Activated naive CD4-positive, alpha-beta T cell treated with anti-CD3 and anti-CD28 coated beads, Interleukin-2, amount 50 U/mL, for 72 hours (primary cell): ENCODE measurements at places on chromosomes 6 and 20.

GRCh38 chr6:7821426-7821825 is 89.2 kb downstream of the TXNDC5 start:
- DNase-seq = no peak

DNA sequence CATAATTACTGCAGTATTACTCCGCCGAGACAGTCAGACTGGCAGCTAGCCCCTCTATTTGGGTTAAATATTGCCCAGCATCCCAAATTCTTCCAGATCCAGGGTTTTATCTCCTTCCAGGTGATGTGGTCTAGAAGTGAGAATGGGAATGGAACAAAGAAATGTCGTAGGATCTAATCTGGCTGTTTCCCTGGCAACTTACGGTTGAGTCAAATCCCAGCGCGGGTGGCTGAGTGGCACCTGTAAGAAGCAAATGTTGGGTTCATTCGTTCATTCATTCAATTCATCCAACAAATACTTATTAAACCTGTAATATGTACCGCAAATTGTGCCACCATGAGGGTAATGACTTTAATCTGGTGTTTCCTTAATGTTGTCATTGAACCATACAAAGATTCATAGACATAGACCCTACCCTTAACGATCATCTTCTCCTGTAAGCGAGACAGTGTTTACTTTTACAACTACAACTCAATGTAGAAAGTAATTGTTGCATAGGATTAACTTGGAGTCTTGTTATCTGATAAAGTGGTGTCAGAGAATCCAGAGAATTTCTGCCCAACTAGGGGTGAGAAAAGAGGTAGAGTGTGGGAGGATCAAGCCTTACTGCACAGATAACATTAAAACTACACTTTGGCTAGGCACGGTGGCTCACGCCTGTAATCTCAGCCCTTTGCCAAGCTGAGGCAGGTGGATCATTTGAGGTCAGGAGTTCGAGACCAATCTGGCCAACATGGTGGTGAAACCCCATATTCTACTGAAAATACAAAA is 91.3 kb upstream of the ADGRF1 start:
- no peak for DNase-seq

- DNase-seq = no peak
These were observed 73.4 kb downstream of the FGD2 start for GRCh38 chr6:37078814-37079213.

- DNase-seq = peak; percentile 57
These were observed 107.4 kb downstream of the SULF2 start for GRCh38 chr20:47677635-47678453.

DNA sequence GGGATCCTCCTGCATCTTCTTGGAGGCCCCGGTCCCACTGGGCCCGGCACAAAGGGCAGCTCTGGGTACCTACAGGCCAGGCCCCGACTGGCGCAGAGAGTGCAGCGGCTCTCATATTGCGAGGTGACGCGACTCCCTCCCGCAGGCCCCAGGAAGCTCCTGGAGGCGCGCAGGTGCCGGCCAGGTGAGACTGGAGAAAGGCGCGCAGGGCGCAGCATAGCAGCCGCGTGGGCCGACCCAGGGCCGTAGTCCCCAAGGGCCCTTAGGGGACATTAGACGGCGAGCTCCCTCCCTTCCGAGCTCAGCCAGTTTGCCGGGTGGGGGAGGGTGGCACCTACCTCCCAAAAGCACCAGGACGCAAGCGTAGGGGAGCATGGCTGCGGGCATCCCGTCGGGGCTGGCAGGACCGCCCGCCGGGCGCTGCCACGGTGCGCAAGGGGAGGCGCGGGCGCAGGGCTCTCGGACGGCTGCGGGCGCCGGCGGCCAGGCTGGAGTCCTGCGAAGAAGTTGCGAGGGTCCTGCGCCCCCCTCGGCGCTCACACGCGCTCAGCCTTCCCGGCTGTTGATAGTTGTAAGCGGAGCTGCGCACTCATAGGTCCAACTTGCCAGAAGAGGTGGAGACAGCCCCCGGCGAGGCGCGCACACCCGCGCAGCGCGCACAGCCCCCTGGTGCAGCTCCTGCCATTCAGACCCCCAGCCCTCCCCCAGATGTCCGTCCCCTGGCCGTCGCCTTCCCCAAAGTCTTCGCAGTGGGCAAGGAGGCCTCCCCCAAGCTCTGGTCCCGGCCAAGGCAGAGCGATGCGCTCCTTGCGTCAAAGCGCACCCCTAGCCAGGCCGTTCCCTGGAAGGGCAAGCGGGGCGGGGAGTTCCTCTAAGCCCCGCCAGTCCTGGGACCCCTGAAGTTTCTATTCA is 622 bp downstream of the APCDD1L start:
- DNase-seq = no peak

DNA sequence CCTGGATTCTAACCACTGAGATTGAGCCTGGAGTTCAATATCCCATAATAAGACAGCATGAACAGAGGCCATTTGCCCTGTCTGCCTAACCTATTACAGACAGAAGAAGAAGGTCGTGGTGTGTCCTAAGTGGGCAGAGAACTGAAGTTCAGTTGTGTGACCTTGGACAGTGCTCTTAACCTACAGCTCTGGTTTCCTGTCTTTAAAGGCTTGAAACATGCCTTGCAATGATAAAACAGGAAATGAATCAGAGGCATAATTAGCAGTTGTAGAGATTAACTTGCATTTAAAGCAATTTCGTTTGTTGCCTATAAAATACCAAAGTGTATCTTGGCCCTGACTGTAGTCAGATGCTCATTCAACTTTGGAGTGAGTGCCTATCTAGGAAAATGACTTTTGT is 507.2 kb upstream of the CHD6 start:
- DNase-seq = no peak

DNA sequence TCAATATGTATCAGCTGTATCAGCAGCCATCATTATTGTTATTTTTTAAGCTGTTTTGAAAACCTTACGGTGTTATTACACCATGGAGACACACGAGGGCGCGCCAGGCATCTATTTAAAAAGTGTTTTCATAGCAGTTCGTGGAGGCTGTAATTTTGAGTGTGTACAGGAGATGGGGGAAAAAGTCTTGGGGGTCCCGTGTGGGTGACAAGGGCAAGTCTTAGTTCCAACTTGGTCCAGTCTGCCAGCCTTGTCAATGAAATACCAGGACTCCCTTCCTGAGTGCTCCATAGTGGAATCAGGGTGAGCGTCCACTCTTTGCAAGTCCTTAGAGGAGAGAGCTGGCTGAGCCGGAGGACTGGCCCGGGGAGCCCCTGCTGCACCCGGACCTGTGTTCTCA is 43.3 kb downstream of the SLC2A10 start:
- peak; percentile 54 for DNase-seq

- DNase-seq = no peak
These were observed 28.2 kb upstream of the NOP56 start for GRCh38 chr20:2624190-2624589.

- no peak for DNase-seq
These were observed 19.3 kb downstream of the PROKR2 start for GRCh38 chr20:5297280-5298004.

GRCh38 chr20:49115564-49115963 is 69.5 kb downstream of the CSE1L start:
- DNase-seq = no peak

DNA sequence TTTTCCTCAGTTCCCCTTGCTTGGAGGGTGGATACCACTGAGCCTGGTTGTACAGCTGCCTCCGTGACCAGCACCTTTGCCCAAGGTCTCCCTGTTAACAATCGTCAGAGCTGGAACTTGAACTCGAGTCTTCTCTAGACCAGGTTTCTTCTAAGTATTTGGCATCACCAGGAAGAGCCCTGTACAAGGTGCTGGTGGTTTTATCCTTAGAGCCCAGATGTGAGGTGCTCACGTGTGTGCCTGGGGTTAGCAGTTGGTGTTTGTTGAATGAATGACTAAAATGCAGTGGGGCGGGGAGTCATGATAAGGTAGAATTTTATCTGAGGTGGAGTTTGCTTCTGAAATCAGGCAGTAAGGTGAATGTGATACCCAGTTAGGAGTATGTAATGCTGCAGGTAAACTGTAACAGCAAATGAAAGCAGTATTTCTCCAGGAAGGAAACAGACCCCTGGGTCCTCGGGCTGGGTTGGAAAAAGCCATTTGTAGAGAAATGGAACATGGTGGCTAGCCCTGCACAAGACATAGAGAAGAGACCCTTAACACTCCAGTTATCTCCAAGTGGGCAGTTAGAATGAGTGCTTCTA is 3.1 kb downstream of the DNAJC5 start:
- no peak for DNase-seq

DNA sequence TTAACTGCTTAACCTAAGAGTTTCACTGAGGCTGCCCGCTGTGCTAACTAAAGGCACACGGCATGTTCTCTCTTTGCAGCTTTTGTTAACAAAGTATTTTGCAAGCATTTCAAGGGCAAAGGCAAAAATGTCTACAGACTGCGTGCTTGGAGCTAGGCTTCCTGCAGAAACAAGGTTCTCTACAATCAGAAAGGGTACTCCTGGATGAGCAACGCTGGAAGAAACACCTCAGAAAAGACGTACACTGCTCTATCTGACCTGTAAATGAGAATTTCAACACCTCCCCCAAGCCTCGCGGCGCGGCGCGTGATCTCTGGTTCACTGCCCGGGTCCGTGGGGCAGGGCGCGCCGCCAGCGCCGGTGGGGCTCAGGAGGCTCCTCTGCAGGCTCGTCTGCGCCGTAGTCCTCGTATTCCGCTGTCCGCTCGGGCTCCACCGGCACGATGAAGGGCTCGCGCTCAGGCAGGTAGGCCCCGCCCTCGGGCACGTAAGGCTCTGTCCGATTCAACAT is 120.9 kb downstream of the COL12A1 start:
- DNase-seq = no peak

DNA sequence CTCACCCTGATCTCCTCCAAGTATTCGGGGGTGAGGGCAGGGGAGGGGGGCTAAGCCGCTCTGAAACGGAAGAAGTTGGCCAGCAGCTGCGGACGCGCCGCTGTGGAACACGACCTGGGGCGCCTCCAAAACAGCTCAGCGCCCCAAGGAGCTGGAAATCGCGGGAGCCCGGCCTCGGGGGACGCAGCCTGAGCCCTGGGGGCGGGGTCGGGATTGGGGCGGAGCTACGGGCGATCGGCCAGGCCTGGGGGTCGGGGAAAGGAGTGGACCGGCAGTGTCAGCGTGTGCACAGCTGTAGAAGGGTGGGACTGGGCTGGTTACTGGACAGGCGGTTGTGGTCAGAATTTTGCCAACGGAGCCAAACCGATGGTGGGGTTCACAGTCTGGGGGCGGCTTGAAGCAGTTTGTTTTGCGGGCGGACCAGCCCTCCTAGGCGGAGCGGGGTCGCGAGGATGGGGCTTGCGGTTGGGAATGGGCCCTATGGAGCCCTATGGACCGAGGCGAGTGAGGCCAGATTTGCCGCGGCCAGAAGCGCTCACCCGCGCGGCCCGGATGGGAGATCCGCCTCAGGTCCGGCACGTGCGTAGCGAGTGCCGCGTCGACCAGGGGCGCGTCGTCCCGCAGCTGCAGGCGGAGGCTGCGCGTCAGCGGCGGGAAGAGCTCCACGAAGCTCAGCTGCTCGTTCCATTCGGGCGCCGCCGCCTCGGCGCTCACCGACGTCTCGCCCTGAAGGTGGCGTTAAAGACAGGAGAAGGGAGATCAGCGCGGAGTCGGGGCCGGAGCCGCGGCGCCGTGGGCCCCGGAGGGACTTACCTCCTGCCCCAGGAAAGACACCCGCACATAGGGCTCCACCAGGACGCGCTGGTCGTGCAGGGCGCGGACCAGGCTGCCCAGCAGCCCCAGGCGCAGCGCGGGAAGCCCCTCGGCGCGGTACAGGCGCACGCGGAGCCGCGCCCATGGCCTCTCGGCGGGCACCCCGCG is 14.3 kb upstream of the SPAG4 start:
- peak; percentile 83 for DNase-seq

- no peak for DNase-seq
These were observed 15.4 kb downstream of the QKI start for GRCh38 chr6:163429858-163430448.

- no peak for DNase-seq
These were observed 84.8 kb downstream of the AHI1 start for GRCh38 chr6:135412761-135413160.

DNA sequence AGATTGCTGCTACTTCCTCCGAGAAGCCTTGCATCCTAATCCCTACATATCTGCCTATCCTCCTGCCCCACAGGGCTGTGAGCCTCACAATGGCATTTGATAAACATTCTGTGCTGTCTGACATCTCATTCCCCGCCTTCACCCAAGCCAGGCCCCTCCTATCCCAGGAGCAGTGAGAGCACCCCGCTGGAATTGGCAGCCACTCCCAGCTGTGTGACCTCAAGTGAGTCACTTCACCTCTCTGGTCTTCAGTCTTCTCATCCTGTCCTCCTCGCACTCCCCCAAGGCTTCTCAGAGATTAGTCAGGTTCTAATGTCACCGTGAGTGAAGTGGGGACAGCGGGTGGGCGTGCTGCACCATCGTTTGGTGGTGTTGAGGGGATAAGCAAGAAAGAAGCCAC is 81.7 kb downstream of the CDH22 start:
- DNase-seq = no peak

DNA sequence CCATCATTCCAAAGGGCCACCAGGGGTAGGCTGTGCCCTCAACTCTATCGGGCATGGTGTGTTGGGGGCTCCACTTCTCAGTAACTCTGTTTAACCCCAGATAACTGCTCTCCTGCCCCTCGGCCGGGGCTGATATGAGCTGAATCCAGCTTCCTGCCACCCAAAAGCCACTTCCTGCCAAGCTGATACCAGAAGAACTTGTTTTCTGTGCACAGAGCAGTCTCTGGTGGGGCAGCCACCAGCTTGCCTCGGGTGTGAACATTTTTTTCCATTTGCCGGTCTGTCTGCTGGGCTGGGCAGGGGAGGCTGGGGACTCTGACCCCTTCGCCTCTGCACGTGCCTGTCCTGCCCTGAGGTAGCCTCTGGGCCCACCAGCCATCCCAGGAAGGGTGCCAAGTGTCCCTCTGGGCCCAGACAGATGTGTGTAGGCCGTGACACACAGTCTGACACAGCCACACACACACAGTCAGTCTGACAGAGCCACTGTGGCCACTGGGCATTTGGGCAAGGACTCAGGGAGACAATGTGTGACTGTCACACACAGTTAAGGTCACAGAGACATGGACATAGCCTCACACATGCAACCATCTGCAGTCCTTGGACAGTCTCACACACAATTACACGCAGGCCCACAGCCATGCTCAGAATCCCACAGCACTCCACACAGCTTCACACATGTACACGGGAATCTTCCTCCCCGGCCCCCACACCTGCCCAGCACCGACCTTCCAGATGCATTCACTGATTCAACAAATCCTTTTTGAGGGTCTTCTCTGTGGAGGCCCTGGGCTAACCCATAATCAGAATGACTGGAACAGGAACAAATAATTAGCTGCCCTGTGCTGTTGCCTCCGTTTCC is 45.1 kb downstream of the NOL4L start:
- DNase-seq = peak; percentile 87

DNA sequence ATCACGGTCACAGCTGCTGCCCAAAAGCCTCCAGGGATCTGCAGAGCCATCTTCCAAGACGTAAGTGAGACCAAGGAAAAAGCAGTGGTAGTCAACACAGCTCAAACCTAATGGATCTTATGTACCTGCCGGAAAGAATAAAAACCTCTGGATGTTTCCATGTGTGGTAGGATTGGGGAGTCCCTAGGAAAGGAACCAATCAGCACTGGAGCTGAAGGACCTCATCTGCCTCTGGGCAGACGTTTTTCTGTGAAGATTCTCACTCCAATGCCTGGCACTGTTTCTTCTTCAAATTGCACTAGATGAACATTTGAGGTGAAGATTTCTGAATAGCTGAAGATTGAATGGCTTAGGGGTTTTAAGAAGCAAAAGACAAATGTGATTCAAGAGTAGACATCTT is at the start of gene HLA-DQB2:
Gene HLA-DQB2 (minus strand): TSS at position 112 of the 400 bp plus-strand sequence. CDS start 62 bp downstream, at position 50.
- no peak for DNase-seq

GRCh38 chr6:16741112-16742016 is 19.9 kb downstream of the ATXN1 start:
- DNase-seq = no peak
